ENCODE measurements at places on chromosomes 13 and 19. TPM values are rescaled to one million over a fixed set of nuclear protein-coding genes. Genes with fewer than 3 reads are reported as not detected.
A peak's percentile ranks its signal among the peaks of the same experiment; 100 is the strongest.

- H3K4me1 ChIP-seq, result no peaks in the 10 kb centered on the region
- no peak overlapping the region for H3K27ac ChIP-seq
- no peak for DNase-seq
- H3K4me3 ChIP-seq, result no peak overlapping the region
Measured at GRCh38 chr13:76696370-76696769, 189.8 kb downstream of the KCTD12 start.

GRCh38 chr13:106393776-106394175, 141.7 kb downstream of the EFNB2 start:
- H3K4me1 ChIP-seq, result no peaks in the 10 kb centered on the region
- no peak overlapping the region for H3K27ac ChIP-seq
- no peak for DNase-seq
- H3K36me3 ChIP-seq, result no peaks in the 10 kb centered on the region
- no peak overlapping the region for H3K4me3 ChIP-seq
- H3K27me3 ChIP-seq, result no peaks in the 10 kb centered on the region

DNA sequence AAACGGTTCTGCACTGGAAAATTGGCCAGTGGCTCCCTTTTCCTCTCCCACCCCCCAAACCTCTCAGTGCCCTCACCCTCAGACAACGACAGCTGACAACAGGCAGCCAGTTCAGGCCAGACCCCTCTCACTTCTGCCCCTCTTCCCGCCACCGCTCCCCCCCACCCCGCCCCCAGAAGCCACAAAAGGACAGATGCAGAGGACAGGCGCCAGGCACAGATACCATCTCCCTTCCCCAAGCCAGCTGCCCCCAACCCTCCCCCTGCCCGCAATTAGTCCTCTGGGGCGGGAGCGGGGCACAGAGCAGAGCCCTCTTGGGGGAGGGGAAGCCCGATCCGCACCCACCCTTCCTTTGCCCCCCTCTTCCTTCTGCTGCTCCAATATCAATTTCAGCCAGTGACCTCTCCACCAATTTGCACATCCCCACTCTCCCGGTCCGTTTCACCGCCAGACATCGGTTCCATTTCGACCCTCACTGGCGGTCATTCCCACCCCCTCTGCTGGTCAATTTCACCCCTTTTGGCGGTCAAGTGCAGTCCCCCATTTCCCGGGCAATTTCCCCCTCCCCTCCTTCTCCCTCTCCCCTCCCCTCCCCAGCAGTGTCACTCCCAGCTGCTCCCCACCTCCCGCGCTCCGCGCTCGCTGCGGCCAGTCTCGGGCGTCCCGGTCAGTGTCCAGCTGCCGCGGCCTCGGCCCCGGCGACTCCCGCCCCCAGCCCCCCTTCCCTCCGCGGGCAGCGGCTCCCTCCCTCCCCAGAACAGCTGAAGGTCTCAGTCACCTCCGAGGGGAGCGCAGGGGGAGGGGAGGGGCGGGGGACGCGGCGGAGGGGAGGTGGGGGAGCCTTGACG, at the start of gene SHD:
Gene SHD, plus strand, starts transcription at position 848 of the 848 bp plus-strand sequence. CDS start 798 bp downstream, outside the sequence.
- H3K36me3 ChIP-seq, result no peaks in the 10 kb centered on the region
- H3K27ac ChIP-seq, result no peak within 1 kb of the TSS
- DNase-seq, result no peak
- H3K27me3 ChIP-seq, result peaks cover 32% of the 10 kb centered on the region
- H3K4me1 ChIP-seq, result peaks cover 12% of the 10 kb centered on the region

The BRSK1 gene
- 17.1 TPM for total RNA-seq

- H3K4me1 ChIP-seq, result no peaks in the 10 kb centered on the region
- no peaks in the 10 kb centered on the region for H3K27me3 ChIP-seq
- no peak overlapping the region for H3K27ac ChIP-seq
- DNase-seq, result no peak
- no peak overlapping the region for H3K4me3 ChIP-seq
Measured at GRCh38 chr13:65378943-65379519, 1851.1 kb downstream of the PCDH9 start.

The SLC1A6 gene
- total RNA-seq, result not detected

DNA sequence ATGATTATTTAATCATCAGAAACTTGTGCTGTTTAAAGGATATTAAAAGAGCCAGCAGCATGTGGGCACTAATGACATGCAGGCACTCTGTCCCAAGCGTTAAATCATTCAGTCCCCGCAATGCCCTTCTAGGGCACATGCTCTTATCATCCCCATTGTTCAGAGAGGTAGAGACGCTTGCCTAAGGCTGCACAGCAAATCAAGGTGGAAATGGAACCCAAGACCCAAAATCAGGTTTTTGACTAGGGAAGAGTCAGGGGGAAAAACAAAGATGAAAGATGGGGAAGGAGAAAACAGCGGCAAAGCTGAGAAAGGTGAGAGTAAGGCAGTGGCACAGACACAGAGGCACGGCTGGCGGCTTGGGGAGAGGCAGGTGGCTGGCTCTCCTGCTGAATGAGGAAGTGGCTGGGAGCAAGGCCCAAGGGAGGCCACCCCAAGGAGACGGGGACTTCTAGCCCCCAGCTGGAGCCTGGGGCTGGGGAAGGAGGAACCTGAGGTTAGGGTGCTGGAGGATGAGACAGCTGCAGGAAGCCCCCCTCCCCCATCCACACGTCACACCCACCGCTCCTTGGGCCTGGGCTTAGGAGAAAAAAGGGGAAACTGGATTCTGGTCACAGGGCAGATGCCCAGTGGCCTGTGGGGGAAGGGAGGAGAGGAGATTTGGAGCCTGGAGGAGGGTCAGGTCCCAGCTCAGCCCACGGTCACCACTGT, 1.0 kb upstream of the TYROBP start:
- H3K27me3 ChIP-seq, result no peaks in the 10 kb centered on the region
- no peak overlapping the region for H3K27ac ChIP-seq
- no peak overlapping the region for H3K4me3 ChIP-seq
- DNase-seq, result no peak

- no peaks in the 10 kb centered on the region for H3K4me1 ChIP-seq
- no peaks in the 10 kb centered on the region for H3K36me3 ChIP-seq
- no peak overlapping the region for H3K4me3 ChIP-seq
- no peaks in the 10 kb centered on the region for H3K27me3 ChIP-seq
Measured at GRCh38 chr19:38970664-38971532, 4.6 kb downstream of the FBXO17 start.

GRCh38 chr13:19267746-19268145, 86.1 kb upstream of the TUBA3C start:
- no peaks in the 10 kb centered on the region for H3K4me1 ChIP-seq
- no peaks in the 10 kb centered on the region for H3K36me3 ChIP-seq
- no peak overlapping the region for H3K27ac ChIP-seq
- H3K4me3 ChIP-seq, result no peak overlapping the region
- no peak for DNase-seq

DNA sequence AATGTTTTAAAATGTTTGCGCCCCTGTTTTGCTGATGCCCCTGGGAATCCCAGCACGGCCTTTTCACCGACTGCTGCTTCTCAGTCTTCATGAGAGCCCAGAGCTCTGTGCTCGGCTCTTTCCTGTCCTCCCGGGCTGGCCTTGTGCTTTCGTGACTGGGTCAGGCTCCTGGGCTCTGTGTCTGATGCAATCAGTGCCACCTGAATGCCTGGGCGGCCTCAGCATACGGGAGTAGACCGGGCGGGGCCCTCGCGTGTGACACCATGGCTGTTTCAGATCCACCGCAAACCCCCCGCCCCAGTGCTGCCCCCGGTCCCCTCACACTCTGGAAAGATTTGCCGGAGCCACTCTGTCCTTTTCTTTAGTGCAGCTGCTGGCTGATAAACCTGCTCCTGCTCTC, 21.4 kb downstream of the PABPC3 start:
- no peak for DNase-seq
- H3K36me3 ChIP-seq, result no peaks in the 10 kb centered on the region
- H3K4me3 ChIP-seq, result no peak overlapping the region
- no peak overlapping the region for H3K27ac ChIP-seq

GRCh38 chr13:111850458-111850857, 216.5 kb upstream of the SOX1 start:
- H3K27ac ChIP-seq, result no peak overlapping the region
- H3K27me3 ChIP-seq, result no peaks in the 10 kb centered on the region
- H3K4me3 ChIP-seq, result no peak overlapping the region
- no peak for DNase-seq
- H3K4me1 ChIP-seq, result no peaks in the 10 kb centered on the region

DNA sequence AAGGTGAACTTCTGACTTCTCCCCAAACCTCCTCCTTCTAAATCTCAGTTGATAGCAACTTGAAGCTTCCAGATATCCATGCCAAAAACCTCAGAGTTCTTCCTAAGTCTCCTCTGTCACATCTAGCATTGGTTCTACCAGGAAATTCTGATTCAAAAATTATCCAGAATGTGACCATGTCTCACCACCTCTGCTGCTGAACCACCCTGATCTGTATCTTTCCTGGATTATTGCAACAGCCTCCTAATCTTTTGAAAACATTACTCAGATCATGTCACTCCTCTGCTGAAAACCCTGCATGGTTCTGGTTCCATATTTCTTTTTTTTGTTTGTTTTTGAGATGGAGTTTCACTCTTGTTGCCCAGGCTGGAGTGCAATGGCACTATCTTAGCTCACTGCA, 78.7 kb upstream of the TNFSF11 start:
- no peak overlapping the region for H3K4me3 ChIP-seq
- H3K27ac ChIP-seq, result no peak overlapping the region
- H3K36me3 ChIP-seq, result no peaks in the 10 kb centered on the region
- H3K27me3 ChIP-seq, result no peaks in the 10 kb centered on the region

The SWSAP1 gene
- total RNA-seq, result 3.5 TPM

- no peaks in the 10 kb centered on the region for H3K36me3 ChIP-seq
- no peak overlapping the region for H3K4me3 ChIP-seq
- no peaks in the 10 kb centered on the region for H3K4me1 ChIP-seq
- no peaks in the 10 kb centered on the region for H3K27me3 ChIP-seq
Measured at GRCh38 chr13:23086968-23087623, 93.7 kb upstream of the SGCG start.

- no peaks in the 10 kb centered on the region for H3K27me3 ChIP-seq
- H3K4me1 ChIP-seq, result no peaks in the 10 kb centered on the region
- no peak overlapping the region for H3K27ac ChIP-seq
Measured at GRCh38 chr13:102875256-102875655, 29.4 kb downstream of the ERCC5 start.

DNA sequence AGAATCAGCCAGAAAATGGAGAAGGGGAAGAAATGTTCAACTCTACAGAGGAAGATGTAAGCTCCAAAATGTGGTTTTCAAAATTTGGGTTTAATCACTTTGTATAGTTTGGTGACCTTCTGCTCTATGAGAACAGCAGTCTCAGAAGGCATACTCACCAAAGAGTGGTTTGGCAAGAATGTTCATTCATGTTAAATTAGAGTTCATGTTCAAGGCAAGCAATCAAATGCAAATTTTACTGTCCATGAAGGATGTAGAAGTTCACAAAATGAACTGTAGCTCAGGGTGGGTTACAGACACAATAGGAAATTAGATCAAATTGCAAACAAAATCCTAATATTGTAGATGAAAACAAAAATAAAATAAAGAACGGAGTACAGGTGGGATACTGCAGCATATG, 606.7 kb upstream of the PCDH20 start:
- H3K36me3 ChIP-seq, result no peaks in the 10 kb centered on the region
- no peak for DNase-seq
- H3K27me3 ChIP-seq, result no peaks in the 10 kb centered on the region
- no peaks in the 10 kb centered on the region for H3K4me1 ChIP-seq
- no peak overlapping the region for H3K4me3 ChIP-seq

DNA sequence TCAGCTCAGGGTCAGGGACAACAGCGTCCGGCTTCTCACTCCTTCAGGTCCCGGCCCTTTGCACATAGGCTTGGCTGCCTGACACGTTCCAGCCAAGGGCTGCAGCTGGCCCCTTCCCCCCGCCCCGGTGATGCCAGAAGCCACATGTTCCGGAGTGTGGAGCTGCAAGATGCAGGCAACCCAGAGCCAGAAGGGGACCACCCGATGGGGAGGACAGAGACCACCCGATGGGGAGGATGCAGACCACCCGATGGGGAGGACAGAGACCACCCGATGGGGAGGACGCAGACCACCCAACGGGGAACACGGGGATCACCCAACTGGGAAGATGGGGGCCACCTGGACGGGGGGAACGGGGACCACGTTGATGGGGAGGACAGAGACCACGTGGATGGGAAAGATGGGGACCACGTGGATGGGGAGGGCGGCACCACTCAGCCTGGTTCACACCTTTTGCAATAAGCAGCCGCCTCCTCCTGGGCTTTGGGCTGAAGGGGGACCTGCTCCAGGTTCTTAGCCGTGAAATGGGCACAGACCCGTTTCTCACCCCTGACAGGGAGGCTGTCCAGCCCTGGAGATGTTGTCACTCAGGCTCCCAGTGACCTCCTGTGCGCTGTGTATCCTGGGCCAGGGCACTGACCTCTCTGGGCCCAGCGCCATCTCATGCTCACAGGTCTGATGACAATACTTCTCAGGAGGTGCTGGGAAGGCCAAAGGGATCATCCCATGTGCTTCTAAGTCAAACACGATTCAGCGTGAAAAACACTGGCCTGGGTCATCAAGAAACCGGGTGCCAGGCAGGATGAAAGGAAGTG, 34.5 kb downstream of the C13orf46 start:
- H3K4me3 ChIP-seq, result no peak overlapping the region
- DNase-seq, result no peak
- H3K27ac ChIP-seq, result no peak overlapping the region
- no peaks in the 10 kb centered on the region for H3K27me3 ChIP-seq
- H3K36me3 ChIP-seq, result no peaks in the 10 kb centered on the region

- no peaks in the 10 kb centered on the region for H3K27me3 ChIP-seq
- no peaks in the 10 kb centered on the region for H3K36me3 ChIP-seq
- no peaks in the 10 kb centered on the region for H3K4me1 ChIP-seq
- H3K4me3 ChIP-seq, result peak overlapping the region; percentile 65
- peak; percentile 36 for DNase-seq
Measured at GRCh38 chr13:20118268-20119140, 42.3 kb downstream of the GJA3 start.

The ZNF730 gene
- not detected for total RNA-seq

The ATP4B gene
- not detected for total RNA-seq
